IMR-90 (cell line): ENCODE measurements at places on chromosomes 2 and 18. TPM values are rescaled to one million over a fixed set of nuclear protein-coding genes. Genes with fewer than 3 reads are reported as not detected.

DNA sequence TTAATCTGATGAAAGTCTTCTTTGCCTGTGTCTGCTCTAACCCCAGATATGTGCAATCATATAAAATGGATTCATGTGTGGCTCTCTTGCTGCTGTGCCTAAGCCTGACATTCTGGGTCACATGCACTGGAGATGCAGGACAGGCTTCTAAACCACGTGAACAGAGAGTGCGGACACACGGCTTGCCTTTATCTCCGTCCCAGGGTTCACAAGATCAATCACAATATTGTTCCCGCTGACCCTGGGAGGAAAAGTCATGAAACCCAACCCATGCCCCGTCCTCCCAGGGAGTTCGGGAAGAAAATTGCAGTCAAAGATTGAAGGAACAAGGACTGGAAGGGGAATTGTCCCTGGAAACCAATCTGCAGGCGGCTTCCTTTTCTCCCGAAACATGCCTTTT is 74.8 kb downstream of the VAPA start:
- H3K4me3 ChIP-seq = no peak overlapping the region
- no peaks in the 10 kb centered on the region for H3K36me3 ChIP-seq
- H3K27ac ChIP-seq = no peak overlapping the region
- DNase-seq = no peak

FAM161A gene
- 1.1 and 1.3 TPM in 2 replicates for total RNA-seq

GRCh38 chr2:216388046-216388884 is 16.0 kb upstream of the MARCHF4 start:
- no peaks in the 10 kb centered on the region for H3K4me1 ChIP-seq
- no peaks in the 10 kb centered on the region for H3K27me3 ChIP-seq
- H3K27ac ChIP-seq = no peak overlapping the region
- DNase-seq = no peak
- H3K36me3 ChIP-seq = no peaks in the 10 kb centered on the region
- H3K4me3 ChIP-seq = no peak overlapping the region

GRCh38 chr2:11102466-11102865 is 52.8 kb upstream of the SLC66A3 start:
- peaks cover 2% of the 10 kb centered on the region; the same call in 1 of the 2 replicates for H3K4me1 ChIP-seq
- no peaks in the 10 kb centered on the region for H3K36me3 ChIP-seq
- no peak overlapping the region for H3K27ac ChIP-seq

- H3K4me3 ChIP-seq = no peak overlapping the region
- H3K27me3 ChIP-seq = no peaks in the 10 kb centered on the region
- peaks cover 4% of the 10 kb centered on the region; the same call in 1 of the 2 replicates for H3K36me3 ChIP-seq
- peaks cover 7% of the 10 kb centered on the region for H3K4me1 ChIP-seq
- no peak overlapping the region; the same call in 1 of the 2 replicates for H3K27ac ChIP-seq
Measured at GRCh38 chr2:30503007-30503694, 56.1 kb downstream of the LCLAT1 start.

DNA sequence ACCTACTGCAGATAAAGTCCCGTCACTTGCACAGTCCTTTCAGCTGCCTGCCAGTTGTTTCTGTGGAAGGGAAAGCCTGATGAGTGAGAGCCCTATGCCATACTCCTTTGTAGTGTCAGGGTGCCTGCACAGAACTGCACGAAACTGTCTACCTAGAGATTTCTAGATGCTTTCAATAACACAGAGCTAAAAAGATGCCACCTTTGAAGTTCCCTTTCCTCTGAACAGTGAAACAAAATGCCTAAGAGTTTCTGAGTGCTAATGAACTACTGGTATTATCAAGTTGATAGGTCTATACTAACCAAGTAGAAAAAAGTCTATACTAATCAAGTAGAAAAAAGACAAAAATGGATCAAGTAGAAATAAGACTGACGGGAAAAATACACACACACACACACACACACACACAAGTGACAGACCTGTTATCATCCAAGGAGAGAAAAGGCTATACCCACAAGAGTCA is 79.0 kb downstream of the TLK1 start:
- no peaks in the 10 kb centered on the region; the same call in 1 of the 2 replicates for H3K4me1 ChIP-seq
- H3K27me3 ChIP-seq = no peaks in the 10 kb centered on the region
- H3K36me3 ChIP-seq = peaks cover 2% of the 10 kb centered on the region
- no peak overlapping the region for H3K27ac ChIP-seq
- no peak overlapping the region for H3K4me3 ChIP-seq

RAB17 gene
- total RNA-seq = not detected in 2 replicates

XIRP2 gene
- 0.18 and 0.28 TPM in 2 replicates for total RNA-seq

GRCh38 chr2:180125245-180125962 is 118.3 kb upstream of the CWC22 start:
- DNase-seq = peak; percentile 96
- no peak overlapping the region for H3K4me3 ChIP-seq
- H3K27me3 ChIP-seq = no peaks in the 10 kb centered on the region
- 0 out of 2 replicates have a peak, but pooled peaks cover 2% of the 10 kb centered on the region for H3K4me1 ChIP-seq
- no peaks in the 10 kb centered on the region for H3K36me3 ChIP-seq

DNA sequence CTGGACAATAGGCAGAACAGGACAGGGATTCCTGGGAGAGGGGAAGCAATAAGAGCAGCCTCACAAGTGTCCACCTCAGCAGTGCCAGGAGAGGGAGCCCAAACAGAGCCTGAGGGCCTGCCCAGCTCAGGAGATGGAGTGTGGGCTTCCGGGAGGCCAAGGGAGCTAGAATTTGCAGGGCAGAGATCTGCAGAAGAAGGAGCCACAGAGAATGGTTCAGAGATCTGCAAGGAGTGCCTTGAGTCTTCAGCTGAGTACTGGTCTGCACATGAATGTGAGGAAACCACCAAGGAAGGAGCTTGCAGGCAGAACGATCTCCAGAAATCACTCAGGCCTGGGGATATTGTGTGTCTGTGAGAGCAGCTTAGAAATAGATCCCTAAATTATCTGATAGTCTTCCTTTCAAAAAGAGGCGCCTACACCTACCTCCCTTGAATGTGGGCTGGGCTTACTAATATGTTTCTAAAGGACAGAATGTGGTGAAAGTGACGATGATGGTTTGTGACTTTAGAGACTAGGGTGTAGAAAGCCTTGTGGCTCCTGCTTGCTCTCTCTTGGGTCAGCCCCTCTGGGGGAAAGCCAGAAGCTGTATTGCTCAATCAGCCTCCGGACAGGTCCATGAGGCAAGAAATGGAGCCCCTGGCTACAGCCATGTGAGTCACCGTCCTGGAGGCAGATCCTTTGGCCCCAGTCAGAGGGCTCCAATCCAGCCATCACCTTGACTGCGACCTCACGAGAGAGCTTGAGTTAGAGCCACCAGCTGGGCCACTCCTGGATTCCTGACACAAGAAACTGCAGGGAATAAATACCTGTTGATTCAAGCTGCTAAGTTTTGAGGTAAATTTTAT is 7.6 kb upstream of the LPIN1 start:
- peaks cover 3% of the 10 kb centered on the region; the same call in 1 of the 2 replicates for H3K4me1 ChIP-seq
- no peaks in the 10 kb centered on the region for H3K36me3 ChIP-seq
- H3K27me3 ChIP-seq = peaks cover 12% of the 10 kb centered on the region
- H3K27ac ChIP-seq = no peak overlapping the region

DNA sequence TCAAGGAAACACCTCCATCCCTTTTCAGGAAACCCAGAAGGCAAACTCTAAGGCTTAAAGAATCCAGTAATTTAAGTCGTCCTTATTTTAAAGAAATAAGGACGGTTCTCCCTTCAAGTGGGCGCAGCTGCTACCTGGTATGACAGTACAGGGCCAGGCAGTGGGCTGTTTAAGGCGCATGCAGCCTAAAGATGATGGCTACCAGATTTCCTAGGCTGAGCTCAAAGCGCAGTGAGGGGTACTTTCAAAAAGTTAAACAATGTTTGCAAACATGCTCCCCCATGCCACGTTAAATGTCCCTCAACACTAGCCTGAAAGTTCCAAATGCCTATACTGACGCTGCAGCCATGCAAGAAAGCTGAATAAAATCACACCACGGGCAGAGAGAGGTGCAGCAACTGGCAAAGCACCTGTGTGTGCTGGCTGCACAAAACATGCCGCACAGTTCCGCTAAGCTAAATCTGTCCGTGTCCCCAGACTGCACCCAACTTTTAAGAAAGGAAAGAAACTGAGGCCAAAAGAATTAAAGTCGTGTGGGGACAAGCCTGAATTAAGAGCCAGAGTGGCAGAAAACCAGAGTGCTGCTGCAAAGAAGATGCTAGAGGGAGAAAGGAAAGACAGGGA is 583 bp downstream of the HIBCH start:
- peak; percentile 12 for DNase-seq
- H3K27me3 ChIP-seq = no peaks in the 10 kb centered on the region
- H3K36me3 ChIP-seq = no peaks in the 10 kb centered on the region

- DNase-seq = no peak
- peaks cover 3% of the 10 kb centered on the region; the same call in 1 of the 2 replicates for H3K4me1 ChIP-seq
- H3K36me3 ChIP-seq = 0 out of 2 replicates have a peak, but pooled peaks cover 1% of the 10 kb centered on the region
Measured at GRCh38 chr2:23828256-23828980, 98.5 kb downstream of the ATAD2B start.

DNA sequence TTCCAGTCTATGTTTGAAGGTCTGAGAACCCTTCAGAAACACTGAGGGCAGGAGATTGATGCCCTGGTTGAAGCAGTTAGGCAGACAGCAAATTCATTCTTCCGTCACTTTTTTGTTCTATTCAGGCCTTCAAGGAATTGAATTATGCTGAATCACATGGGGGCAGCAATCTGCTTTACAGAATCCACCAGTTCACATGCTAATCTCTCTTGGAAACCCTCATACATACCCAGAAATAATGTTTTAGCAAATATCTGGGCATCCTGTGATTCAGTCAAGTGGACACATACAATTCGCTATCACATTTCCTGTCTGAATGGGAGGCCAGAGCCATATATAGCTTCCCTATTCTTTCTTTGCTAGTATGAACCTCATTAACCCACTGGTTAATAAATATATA is 301.4 kb upstream of the CNTNAP5 start:
- H3K27me3 ChIP-seq = no peaks in the 10 kb centered on the region
- no peaks in the 10 kb centered on the region for H3K4me1 ChIP-seq
- no peak overlapping the region for H3K27ac ChIP-seq
- no peak for DNase-seq

RGPD3 gene
- 0.18 and 0.56 TPM in 2 replicates for total RNA-seq

DNA sequence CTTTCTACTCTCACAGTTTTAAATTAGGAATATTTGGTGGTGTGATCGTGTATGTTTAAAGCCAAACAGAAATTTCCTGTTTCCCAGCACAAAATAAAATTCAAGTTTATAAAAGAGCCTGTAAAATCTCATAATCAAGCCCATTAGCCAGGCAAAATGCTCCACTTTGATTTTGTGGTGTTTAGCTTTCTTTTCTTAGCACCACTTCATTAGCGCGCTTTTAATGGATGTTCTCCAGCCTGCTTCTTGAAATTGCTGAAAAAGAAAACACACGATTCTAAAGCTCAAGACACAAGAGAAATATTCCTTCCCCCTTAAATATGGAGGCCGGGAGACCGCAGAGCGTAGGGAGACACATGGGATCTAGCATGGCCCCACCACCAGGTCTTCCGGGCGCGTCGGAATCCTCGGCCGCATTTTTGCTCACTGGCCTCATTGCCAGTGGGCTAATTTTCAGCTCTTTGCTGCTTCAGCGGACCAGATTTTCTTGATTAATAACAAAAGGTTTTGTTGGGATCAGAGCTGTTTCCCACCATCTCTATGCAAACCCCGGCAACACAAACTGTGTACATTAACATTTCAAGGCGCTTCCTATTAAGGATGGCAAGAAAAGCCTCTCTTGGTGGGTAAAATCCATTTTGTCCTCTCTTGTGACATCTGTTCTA is 40.4 kb upstream of the ID2 start:
- H3K4me3 ChIP-seq = no peak overlapping the region
- no peak overlapping the region for H3K27ac ChIP-seq
- DNase-seq = no peak
- H3K27me3 ChIP-seq = no peaks in the 10 kb centered on the region
- peaks cover 6% of the 10 kb centered on the region for H3K4me1 ChIP-seq

ALPI gene
- total RNA-seq = not detected in 2 replicates

DNA sequence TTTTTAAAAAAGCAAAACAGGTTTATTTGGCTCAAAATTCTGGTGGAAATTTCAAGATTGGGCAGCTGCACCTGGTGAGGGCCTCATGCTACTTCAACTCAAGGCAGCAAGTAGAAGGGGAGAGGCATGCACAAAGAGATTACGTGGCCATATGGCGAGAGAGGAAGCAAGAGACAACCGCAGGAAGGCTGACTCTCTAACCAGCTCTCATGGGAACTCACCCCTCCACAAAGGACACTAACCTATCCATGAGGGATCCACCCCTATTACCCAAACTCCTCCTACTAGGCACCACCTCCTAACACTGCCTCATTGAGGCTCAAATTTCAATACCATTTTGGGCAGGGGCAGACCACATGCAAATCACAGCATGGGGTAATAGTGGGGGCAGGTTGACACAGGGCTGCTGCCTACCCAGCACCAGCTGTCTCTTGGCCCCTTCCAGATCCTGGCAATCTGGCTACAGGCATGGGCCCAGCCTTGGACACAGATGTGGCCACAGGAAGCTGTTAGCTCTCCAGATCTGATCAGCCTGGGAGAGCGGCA is 2.0 kb upstream of the CAPN10 start:
- DNase-seq = no peak
- peaks cover 21% of the 10 kb centered on the region for H3K4me1 ChIP-seq
- H3K27me3 ChIP-seq = no peaks in the 10 kb centered on the region
- H3K36me3 ChIP-seq = peaks cover 3% of the 10 kb centered on the region
- no peak overlapping the region for H3K27ac ChIP-seq

SERPINB11 gene
- total RNA-seq = 0.18 TPM in 1 of 2 replicates, not detected in the other

ACYP2 gene
- 3.9 and 5.8 TPM in 2 replicates for total RNA-seq

DNA sequence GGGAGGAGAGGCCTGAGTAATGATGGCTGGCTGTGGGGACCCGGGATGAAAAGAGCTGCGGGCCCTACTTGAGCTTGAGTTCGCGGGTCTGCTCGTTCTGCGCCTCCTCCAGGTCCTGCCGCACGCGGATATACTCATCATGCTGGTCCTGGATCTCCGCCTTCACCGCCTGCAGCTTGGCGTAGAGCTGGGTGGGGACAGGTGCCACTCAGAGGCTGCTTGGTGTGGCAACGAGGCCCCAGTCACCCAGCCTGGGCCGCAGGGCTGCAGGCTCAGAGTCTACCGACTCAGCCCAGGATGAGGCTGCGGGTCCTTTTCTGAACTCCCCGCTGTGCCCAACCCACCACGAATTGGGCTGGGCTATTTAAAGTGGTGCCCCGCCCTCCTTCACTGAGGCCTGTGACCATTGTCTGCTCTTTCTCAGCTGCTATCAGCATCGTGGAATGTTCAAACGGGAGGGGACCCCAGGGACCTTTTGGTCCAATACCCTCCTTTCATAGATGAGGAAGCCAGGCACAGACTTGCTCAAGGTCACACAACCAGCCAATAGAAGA is 28.0 kb downstream of the KIF3C start:
- no peak overlapping the region for H3K27ac ChIP-seq
- no peak for DNase-seq
